Activated CD8-positive, alpha-beta memory T cell treated with anti-CD3 and anti-CD28 coated beads for 1 hour (primary cell): ENCODE measurements at places on chromosomes 4 and X.

DNA sequence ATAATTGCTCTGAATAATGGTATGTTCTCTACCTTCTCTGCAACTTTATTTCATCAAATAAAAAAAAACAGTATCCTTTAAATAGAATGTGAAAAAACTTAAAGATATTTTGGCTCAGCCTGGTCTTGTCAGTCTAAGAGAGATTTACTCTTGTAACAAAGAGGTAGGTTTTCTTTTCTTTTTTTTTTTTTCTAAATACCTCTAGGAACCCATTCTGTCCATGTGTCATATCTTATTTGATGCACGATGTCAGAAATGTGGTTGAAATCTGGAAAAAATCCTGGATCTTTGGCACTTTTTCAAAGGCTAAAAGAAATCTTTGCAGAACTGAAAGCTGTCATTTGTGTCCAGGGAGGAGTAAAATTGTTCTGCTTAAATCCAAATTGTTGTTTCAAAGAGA lies 17.3 kb upstream of the FGF5 start:
- no peak for DNase-seq

DNA sequence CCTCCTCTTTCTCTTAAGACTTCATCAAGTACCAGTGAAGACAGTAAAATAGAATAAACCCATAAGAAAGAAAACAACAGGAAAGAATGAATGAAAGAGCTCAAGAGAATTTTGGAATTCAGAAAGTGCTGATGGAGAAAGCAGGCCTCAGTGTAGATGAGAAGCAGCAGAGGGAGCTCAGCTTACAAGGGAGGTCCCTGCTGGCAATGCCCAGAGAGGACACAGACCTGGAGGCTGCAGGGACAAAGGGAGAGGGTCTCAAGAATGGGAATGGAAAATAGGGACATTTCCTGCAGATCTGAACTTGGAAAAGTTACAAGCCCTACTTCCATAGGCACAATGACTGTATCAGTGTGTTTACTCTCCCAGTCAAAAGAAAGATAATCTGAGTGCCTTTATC lies 64.5 kb upstream of the MAGEA10 start:
- no peak for DNase-seq

DNA sequence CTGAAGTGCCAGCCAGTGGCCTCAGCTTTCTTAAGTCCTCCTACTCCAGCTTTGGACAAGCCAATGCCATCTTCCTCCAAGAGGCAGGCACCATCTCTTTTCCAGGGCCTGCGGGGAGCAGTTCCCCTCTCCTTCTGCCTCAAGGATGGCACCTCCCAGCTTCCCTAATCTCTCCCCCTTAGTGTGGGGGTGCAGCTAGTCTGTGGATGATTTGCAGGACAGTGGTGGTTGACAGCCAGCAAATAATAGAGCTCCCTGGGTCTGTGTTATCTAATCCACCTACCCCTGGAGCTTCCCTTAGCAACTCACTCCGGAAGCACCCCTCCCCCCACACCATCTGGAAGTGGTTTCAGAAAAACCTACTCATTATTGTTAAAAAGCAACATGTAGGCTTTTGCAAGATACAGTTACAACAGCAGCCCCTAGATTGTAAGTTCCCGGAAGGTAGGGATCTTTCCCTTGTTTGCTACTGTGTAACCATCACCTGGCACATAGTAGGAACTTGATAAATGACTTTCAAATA lies 247.1 kb downstream of the BCOR start:
- no peak for DNase-seq

GRCh38 chr4:85370400-85371032 lies 104.4 kb upstream of the ARHGAP24 start:
- DNase-seq: no peak

- DNase-seq: no peak
Measured at GRCh38 chr4:1153567-1154090, 18.8 kb downstream of the SPON2 start.

- DNase-seq: no peak
Measured at GRCh38 chr4:147493307-147493706, 12.4 kb downstream of the EDNRA start.

DNA sequence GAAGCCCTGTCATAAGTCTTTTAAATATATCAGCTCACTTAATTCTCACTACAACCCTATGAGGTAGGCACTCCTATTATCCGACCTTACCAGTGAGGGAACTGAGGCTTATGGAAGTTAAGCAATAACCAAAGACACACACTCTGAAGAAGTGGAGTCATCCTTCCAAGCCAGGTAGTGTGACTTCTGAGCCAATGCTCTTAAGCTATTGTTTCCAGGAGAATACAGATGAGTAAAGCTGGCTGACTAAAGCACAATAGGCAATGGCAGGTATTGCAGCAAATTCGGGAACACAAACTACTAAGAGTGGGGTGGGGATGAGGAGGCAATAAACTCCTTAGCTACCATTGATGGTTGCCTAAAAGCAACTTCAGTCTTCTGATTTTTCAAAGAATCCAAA lies 81.8 kb upstream of the KIT start:
- no peak for DNase-seq
